ENCODE measurements at places on chromosomes 13 and 19. TPM values are rescaled to one million over a fixed set of nuclear protein-coding genes. Genes with fewer than 3 reads are reported as not detected.

DNA sequence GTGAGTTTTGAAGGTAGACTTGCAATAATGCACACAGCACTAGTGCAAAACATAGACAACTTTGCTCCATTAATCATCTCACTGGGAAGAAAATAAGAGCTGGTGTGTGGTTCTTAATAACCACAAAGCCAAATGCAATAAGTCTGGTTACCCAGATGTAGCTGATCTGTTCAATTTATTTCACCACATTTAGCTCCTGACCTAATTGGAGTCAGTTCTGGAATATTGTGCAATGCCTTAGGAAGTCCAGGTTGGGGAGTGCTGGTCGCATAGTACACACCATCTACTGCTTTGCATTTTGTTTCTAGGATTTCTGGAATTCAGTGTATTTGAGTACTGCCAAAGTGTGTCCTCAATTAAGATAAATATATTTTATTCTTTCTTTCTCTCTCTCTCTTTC is 483.3 kb upstream of the SPRY2 start:
- H3K4me3 ChIP-seq: no peak overlapping the region
- H3K4me1 ChIP-seq: no peaks in the 10 kb centered on the region
- no peak for DNase-seq
- H3K36me3 ChIP-seq: no peaks in the 10 kb centered on the region
- no peak overlapping the region for H3K27ac ChIP-seq

GRCh38 chr19:3669947-3670795 is 30.1 kb downstream of the PIP5K1C start:
- H3K36me3 ChIP-seq: peaks cover 14% of the 10 kb centered on the region
- H3K27ac ChIP-seq: peak overlapping the region; percentile 99
- H3K4me3 ChIP-seq: peak overlapping the region; percentile 60
- no peaks in the 10 kb centered on the region for H3K27me3 ChIP-seq
- peak; percentile 83 for DNase-seq

C19orf81 gene
- total RNA-seq: not detected

GRCh38 chr19:2785244-2785997 is at the start of gene THOP1:
THOP1 (plus strand) TSS chr19:2785503; CDS start chr19:2785663, 160 bp downstream.
- DNase-seq: peak; percentile 95
- peak within 1 kb of the TSS; percentile 28 for H3K27ac ChIP-seq
- H3K4me3 ChIP-seq: peak within 1 kb of the TSS; percentile 89
- H3K27me3 ChIP-seq: no peaks in the 10 kb centered on the region
- H3K36me3 ChIP-seq: peaks cover 2% of the 10 kb centered on the region

DNA sequence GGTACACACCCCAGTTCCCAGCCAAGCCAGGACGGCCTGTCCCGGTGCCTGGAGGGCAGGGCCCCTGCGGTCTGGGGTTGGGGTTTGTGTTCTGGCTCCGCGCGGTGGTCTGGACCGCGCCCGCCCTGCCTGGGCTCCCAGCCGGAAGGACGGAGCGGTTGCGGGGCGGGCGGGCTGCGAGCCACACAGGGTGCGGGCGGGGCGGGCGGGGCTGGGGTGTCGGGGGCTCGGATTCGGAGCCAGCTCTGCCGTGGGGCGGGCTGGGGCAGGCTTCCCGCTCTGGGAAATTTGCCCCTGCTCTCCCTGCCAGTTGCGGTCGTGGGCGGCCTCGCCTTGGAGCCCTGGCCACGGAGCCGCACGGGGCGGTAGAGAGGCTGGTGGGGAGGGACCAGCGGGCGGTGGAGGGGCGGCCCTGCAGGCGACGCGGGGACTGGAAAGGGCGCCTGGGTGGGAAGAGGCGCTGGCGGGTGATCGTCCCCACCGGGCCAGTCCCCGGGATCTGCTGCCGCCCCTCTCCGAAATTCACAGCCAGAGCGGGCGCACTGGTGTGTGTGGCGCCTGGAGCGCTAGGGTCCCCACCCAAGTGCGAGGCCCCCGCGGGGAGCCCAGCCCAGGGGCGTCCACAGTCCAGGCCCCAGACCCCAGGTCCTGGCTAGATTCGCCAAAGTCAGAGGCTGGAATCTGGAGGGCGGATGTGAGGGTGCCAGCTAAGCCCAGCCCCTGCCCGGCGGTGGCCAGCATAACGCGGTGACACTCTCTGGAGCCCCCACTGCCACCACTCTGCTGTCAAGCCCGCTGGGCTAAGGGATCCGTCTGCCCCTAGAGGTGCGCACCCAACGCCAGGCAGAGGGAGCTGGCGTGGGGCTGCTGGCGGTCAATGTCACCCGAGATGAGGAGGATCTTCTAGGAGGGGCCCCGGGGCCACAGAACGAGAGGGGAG is 11.0 kb upstream of the ZNF492 start:
- peak overlapping the region; percentile 51 for H3K27ac ChIP-seq
- no peaks in the 10 kb centered on the region for H3K36me3 ChIP-seq
- DNase-seq: no peak
- H3K4me3 ChIP-seq: peak overlapping the region; percentile 85
- no peaks in the 10 kb centered on the region for H3K27me3 ChIP-seq

- DNase-seq: peak; percentile 24
- no peak overlapping the region for H3K4me3 ChIP-seq
- H3K27ac ChIP-seq: no peak overlapping the region
- H3K27me3 ChIP-seq: no peaks in the 10 kb centered on the region
- H3K4me1 ChIP-seq: peaks cover 2% of the 10 kb centered on the region
Measured at GRCh38 chr13:26934096-26934495, 173.5 kb upstream of the GPR12 start.

KLK6 gene
- total RNA-seq: not detected

GRCh38 chr19:30020189-30020588 is 78.2 kb downstream of the URI1 start:
- H3K4me3 ChIP-seq: no peak overlapping the region
- H3K4me1 ChIP-seq: no peaks in the 10 kb centered on the region
- H3K27me3 ChIP-seq: no peaks in the 10 kb centered on the region
- no peak overlapping the region for H3K27ac ChIP-seq
- no peak for DNase-seq

DNA sequence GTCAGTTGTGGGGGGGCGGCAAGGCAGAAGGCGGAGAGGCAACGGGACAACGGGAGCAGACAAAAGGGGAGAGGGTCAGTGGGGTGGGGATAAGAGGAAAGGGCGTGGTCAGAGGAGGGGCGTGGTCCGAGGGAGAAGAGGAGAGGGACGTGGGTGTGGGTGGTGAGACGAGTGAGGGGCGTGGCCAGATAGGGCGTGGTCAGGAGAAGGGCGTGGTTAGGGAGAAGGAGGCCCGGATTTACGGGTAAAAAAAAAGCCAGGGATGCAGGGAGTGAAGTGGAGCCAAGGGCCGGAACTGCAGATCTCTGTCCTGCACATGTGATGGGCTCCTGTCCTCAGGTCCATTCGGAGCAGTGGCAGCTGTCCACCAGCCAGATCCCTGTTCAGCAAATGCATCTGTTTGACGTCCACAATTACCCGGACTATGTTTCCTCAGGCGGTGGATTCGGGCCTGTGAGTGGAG is 21.5 kb downstream of the CPT1C start:
- no peak for DNase-seq
- H3K27ac ChIP-seq: no peak overlapping the region
- H3K36me3 ChIP-seq: no peaks in the 10 kb centered on the region
- no peaks in the 10 kb centered on the region for H3K4me1 ChIP-seq
- H3K27me3 ChIP-seq: no peaks in the 10 kb centered on the region

Data from ascending aorta (tissue), 2 donors.